ENCODE measurements at places on chromosomes 12 and 14. TPM values are rescaled to one million over a fixed set of nuclear protein-coding genes. Genes with fewer than 3 reads are reported as not detected.

Gene KRT83
- total RNA-seq = not detected

Gene RIMBP2
- not detected for total RNA-seq

DNA sequence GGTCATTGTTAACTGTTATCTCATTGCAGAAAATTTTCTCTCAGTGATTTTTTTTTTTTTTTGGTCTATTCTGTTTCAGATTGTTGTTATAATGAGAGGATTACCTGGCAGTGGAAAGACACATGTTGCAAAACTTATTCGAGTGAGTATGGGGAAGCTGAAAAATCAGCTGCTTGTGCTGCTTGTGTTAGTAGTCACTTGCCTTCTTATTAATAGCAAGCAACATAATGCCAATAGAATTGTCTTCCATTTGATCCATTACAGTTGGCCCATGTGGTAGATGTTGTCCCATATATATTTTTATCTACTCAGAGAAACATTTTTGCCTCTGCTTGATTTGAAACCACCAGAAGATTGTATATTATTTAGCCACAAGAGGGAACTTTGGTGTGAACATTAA lies 53.0 kb downstream of the YLPM1 start:
- H3K27ac ChIP-seq = no peak overlapping the region
- H3K4me3 ChIP-seq = no peak overlapping the region
- peaks cover 52% of the 10 kb centered on the region for H3K36me3 ChIP-seq
- H3K4me1 ChIP-seq = no peaks in the 10 kb centered on the region
- no peak for DNase-seq
- H3K27me3 ChIP-seq = no peaks in the 10 kb centered on the region

DNA sequence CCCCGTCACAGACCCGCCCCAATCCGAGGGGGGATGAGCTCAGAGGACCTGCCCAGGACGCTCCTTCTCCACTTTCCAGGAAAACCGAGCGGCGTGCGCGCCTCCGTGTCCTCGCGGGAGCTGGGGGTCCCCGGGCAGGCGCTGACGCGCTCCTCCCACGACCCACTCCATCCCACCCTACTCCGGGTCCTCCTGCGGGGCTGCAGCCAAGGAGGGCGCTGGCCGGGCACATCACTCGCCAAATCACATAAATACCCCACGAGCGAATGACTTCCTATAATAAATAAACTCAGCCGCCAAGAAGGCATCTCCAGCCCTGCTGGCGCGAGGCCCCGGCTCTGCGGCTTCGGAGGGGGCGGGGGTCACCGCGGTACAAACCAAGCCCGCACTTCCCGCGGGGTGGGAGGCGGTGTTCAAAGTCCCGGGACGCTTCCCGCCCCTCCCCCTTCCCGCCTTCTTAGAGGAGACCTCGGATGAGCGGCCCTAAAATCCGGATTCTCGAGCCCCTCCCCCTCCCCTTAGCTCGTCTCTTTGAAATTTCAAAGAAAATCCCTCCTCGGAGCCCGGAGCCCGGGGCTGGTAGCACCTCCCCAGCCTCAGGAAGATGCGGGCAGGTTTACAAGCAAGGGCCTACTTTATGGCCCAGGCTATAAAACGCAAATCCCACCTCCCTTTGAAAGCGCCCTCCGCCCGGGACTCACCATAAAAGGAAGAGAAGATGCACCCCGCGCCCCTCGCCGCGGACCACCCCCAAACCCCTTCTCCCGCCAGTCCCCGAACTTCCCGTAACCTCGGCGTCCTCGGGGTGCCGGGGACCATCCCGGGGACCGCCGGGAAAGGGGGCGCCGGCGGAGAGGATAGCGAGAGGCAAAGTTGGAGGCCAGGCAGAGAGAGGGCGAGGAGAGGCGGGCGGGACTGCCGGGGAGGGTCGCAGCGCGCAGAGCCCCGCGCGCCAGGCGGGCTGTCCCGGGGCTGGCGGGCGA lies 712 bp upstream of the FZD10 start:
- H3K4me3 ChIP-seq = no peak overlapping the region
- no peaks in the 10 kb centered on the region for H3K27me3 ChIP-seq
- H3K36me3 ChIP-seq = no peaks in the 10 kb centered on the region
- no peak overlapping the region for H3K27ac ChIP-seq

DNA sequence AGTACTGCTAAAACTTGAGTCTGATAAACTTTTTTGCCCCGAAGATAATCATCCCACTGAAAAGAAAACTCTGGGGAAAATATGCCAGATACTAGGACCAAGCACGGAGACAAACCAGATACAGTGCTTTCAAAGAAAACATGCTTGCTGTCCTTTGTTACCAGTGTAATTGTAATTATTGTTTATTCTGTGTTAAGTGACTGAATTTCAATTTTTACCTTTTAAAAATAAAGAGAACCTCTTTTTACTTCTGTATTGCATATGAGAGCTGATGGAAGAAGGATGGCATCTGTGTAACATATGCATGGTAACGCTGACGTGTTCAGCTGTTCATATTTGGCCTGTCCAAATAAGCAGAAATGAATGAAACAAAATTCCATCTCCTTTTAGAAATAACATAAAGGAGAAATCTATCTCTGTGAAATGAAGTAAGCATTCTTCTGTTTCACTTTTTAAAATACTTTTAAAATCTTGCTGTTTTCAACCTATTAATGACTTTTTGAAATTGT lies 22.5 kb downstream of the SLC35E3 start:
- no peak overlapping the region for H3K27ac ChIP-seq
- H3K4me1 ChIP-seq = no peaks in the 10 kb centered on the region
- no peak overlapping the region for H3K4me3 ChIP-seq
- H3K27me3 ChIP-seq = no peaks in the 10 kb centered on the region
- no peaks in the 10 kb centered on the region for H3K36me3 ChIP-seq

Gene RPL10L
- total RNA-seq = not detected

Gene KRT73
- not detected for total RNA-seq

Gene GPX2
- total RNA-seq = 0.61 TPM

DNA sequence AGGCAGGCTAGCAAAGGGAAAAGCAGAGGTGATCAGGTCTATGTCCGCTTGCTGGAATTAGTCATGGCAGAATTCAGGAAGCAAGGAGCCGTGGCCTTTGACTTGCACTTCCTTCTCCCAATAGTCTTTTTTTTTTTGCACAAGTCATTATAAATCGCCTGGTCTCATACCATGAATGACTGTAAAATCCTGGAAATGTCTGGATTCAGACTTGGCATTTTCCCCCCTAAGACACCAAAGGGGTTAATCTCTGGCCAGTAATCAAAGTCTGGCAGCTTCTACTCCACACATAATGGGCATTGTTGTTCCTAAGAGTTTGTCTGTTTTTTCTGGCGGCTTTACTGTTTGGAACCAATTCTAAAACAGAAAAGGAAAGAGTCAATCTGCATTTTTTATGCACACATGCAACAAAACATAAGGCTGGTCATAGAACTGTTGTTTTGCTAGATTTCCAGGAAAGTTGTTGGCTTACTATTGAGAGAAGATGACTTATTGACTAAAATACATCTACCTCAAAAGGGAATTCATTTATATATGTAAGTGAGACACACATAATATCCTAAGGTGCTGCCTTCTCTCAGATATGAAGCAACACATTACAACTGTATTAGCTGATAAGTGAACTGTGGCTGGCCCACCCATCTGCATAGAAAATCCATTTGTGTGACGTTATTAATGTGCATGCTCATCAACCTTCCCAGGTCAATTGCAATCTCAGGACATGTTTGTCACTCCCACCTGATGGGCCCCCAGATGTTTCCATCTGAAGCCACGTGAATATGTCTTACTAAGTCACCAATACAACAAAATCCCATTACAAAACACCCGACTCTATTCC lies 157.3 kb downstream of the BTG1 start:
- no peak for DNase-seq
- no peaks in the 10 kb centered on the region for H3K36me3 ChIP-seq
- no peaks in the 10 kb centered on the region for H3K27me3 ChIP-seq
- no peak overlapping the region for H3K27ac ChIP-seq
- no peaks in the 10 kb centered on the region for H3K4me1 ChIP-seq

DNA sequence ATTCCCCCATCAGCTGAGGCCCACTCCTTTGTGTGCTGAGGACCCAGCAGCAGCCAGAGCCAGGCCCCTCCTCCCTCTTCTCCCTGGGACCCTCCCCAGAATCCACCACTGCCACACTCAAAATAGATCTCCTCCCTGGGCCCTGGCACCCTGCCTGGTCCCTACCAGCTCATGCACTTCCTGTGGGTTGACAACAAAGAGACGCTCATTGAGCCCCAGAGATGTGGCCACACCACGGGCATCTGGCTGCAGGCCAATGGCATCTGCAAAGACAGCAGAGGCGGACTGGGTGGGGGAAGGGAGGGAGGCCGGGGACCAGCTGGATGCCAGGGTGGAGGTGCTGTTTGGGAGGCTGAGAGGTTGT lies 16.0 kb upstream of the ENDOU start:
- H3K4me3 ChIP-seq = no peak overlapping the region
- H3K4me1 ChIP-seq = peaks cover 29% of the 10 kb centered on the region
- H3K27me3 ChIP-seq = no peaks in the 10 kb centered on the region

GRCh38 chr12:130655010-130655409 lies 61.1 kb downstream of the RIMBP2 start:
- no peak overlapping the region for H3K27ac ChIP-seq
- no peak for DNase-seq
- H3K4me3 ChIP-seq = no peak overlapping the region
